ENCODE measurements at places on chromosomes 2 and 18.

GRCh38 chr2:27762951-27763906 lies 8.3 kb upstream of the MRPL33 start:
- DNase-seq, result no peak

GRCh38 chr2:105604938-105605337 lies 139.8 kb upstream of the NCK2 start:
- no peak for DNase-seq

- DNase-seq, result no peak
These were observed 19.8 kb downstream of the MAP4K4 start for GRCh38 chr2:101717071-101717845.

- no peak for DNase-seq
These were observed 5.6 kb downstream of the MYT1L start for GRCh38 chr2:2325516-2325915.

DNA sequence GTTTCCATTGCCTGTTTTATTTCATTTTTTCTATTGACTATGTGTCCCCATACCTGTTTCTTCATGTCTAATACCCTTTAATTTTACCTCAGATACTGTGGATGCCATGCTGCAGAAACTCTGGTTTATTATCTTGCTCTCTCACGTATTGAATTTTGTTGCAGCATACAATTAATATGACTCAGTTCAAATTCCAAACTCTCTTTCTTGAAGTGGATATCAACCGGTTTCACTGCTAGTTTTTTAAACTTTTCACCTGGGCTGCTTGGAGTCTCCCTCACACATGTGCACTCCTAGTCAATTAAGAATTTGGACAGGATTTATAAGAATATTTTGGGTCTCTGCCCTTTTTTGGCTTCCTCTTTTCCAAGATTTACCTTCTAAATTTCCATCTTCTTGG lies 70.6 kb upstream of the CAPN13 start:
- DNase-seq, result no peak

DNA sequence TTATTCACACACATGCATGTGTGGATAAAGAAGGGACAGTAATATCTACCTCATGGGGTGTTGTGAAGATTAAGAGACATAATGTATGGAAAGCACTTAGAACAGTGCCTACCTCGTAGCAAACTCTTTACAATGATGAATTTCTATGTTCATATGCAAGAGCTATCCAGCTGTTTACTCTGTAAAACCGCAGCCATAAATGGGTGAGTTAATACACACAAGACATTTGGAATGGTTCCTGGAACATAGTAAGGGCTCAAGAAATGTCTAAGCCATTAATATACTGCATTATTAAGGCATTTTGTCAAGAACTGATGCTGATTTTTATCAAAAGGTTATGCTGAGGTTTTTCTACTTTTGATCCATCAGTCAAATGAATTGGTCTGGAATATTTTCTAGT lies 1076.2 kb downstream of the TSN start:
- no peak for DNase-seq

GRCh38 chr2:128475427-128476211 lies 157.0 kb upstream of the HS6ST1 start:
- no peak for DNase-seq

DNA sequence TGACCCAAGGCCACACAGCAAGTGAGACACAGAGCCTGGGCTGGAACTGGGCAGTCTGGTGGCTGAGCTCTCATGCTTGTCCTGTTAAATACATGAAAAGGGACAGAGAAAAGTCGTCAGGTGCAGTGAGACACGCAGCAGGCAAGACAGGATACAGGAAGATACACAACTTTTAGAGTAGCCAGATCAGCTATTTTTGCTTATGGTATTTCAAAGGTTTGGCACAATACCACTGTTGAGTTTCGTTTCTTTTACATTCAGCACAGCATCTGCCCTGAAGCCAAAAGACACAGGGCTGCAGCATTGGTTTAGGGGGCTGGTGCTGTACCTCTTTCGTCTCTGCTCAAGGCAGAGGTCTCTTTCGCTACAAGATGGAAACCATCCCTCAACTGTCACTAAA lies 14.0 kb downstream of the FHL2 start:
- DNase-seq, result no peak

DNA sequence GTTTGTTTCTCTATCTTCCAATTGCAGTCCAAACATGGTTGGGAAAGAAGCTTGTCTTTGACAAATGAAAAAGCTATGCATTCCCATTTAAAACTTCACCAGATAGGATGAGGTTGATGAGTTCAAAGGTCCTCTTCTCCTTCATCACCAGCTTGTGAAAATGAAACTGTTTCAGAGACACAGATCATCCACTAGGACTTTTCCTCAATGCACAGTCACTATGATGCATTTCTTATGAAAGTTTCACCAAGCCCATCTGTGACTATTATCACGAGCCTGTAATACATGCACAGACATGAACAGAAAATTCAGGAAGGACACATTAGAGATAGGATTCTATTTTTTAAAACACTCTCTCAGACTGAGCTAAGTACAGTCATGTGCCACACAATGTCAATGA lies 644.4 kb downstream of the PLCL1 start:
- DNase-seq, result no peak

DNA sequence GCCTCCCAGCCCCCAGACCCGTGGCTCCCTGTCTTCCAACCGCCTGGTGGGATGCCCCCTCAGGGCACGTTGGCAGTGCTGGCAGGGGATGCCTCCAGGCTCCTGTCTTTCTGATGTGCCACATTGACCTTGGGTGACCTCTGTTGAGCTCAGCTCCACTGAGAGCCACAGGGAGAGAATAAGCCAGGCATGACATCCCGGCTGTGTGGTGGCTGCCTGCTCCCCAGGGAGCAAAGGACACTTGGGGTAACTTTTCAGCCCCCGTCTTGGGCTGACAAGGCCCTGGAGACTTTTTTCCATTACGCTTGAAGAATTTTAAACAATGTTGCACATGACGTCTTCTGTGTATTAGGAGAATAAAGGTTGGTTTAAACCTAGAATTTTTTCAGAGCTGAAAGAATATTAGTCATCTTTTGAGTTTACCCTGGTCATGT lies 246.0 kb downstream of the TSN start:
- DNase-seq, result no peak

- DNase-seq, result no peak
These were observed 653 bp upstream of the ABI2 start for GRCh38 chr2:203327582-203327900.

DNA sequence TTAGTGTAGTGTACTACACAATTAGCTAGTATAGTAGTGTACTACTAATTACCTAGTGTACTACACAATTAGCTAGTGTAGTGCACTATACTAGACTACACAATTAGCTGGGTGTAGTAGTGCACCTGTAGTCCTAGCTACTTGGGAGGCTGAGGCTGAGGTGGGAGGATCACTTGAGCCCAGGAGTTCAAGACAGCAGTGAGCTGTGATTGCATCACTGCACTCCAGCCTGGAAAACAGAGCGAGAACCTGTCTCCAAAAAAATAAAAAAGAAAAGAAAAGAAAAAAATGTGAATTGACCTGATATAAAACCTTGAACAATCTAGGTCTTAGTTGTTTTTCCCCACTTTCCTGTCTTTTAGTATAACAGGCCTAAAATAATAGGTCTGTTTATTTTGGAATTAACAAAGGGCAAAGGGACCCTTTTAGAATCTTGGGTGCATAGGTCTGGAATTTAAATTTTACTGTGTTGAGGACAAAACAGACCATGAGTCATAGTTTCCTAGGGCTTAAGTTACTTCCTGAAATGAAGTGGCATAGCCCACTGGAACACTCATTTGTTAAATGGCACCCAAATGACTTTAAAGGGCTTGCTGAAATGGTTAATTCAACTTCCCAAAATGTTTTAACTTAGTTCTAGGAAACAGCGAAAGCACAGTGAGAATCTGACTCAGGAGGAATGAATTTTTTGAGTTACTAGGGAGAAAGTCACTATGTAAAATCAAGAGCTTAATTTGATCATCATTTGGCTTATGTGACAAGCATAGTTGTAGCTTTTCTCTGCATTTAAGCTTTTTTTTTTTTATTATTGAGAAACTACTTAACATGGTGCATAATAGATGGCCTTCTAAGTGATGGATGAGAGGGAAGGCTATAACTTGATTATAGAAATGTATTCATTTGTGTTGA lies 50.7 kb upstream of the ARL5A start:
- DNase-seq, result no peak

DNA sequence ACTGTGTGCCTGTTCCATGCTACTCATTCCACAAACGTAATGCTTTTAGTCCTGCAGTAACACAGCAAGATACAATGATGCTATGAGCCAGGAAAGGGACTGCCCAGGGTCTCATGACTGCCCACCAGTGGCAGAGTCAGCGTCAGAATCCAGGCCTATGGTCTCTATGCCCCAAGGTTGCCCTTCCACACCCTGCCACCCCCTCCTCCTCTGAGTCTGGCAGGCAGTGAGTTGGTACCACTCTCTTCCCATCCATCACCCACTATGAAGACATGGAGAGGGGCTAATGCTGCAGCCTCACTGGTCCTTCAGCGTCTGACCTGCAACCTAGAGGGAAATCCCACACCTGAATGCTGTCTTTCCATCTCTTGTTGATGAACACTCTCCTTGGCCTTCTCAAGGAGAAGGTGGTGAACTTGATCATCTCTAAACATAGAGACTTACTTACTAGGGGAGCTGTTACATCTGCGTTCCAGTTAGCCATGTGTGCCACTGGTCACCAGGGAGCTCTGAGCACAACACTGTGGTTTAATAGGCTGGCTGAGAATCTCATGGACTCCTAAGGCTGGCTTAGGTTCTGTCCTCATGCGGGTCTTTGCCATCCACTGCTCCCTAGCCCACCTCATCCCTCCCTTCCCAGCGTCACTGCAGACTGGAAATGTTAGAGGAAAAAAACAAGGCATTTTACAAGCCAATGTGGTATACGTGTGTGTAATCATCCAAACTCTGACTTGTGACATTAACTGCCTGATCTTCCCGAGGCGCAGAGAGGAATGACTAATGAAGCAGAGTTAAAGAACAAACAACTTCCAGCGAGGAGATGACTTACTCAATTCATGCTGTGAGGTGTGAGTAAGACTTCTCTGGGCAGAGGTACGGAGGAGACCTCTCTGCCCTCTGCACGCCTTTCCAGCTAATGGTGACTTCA lies 28.8 kb downstream of the STEAP3 start:
- no peak for DNase-seq

- no peak for DNase-seq
These were observed 35.8 kb downstream of the SCTR start for GRCh38 chr2:119488245-119489214.

- no peak for DNase-seq
These were observed 297.0 kb upstream of the PKDCC start for GRCh38 chr2:41750829-41751228.

DNA sequence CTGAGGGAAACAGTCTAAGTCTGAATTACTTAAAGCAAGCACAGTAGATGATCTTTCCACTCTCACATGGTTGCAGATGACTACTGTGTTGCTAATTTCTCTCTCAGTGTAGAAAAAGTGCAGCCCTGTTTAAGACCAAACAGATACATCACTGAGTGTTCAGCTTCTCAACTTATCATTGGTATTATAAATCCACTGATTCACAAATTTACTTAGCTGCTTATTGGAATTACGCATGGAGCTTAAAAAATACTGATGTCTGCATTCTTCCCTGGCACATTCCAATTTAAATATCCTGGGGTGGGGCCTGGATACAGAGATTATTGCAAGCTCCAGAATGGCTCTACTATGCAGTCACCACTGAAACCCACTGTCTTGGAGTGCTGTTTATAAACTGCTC lies 411.2 kb downstream of the RND3 start:
- no peak for DNase-seq

GRCh38 chr2:159298967-159299366 lies 12.5 kb upstream of the WDSUB1 start:
- no peak for DNase-seq

GRCh38 chr2:170218456-170218855 lies 40.5 kb downstream of the MYO3B start:
- DNase-seq, result no peak

DNA sequence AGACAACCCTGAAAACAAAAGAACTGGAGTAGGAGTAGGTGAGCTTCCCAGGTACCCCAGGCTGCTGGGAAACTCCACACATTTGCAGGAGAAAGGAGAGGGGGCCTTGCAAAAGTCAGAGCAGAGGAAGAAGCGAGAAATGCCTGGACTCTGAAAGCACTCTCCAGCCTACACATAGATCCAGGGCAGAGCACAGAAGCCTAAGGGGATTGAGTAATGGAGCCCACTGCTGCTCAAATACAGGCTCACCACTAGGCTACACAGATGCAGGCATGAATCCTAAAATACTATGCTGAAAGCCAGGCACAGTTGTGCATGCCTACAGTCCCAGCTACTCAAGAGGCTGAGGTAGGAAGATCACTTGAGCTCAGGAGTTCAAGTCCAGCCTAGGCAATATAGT lies 33.4 kb downstream of the OSBPL1A start:
- no peak for DNase-seq

GRCh38 chr2:62593825-62594224 lies 87.8 kb upstream of the TMEM17 start:
- no peak for DNase-seq

GRCh38 chr2:120526997-120527945 lies 181.3 kb downstream of the INHBB start:
- no peak for DNase-seq

- DNase-seq, result no peak
These were observed 83.1 kb downstream of the COL3A1 start for GRCh38 chr2:189057316-189057715.

DNA sequence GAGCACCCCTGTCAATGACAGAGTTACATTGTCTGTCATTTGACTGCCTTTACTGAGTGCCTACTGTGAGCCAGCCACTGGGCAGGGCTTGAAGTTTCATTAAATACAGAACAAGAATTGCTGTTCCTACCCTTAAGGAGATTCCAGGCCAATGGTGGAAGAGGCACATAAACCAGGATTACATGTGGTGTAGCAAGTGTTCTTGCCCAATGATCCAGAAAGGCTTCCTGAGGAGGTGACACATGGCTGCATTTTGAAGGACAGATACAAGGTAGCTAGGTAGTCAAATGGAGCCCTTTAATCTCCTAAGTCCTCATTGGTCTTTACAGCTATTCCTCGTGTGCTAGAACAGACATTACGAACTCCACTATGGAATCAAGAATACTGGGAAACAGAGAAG lies 312.7 kb downstream of the ETAA1 start:
- no peak for DNase-seq

DNA sequence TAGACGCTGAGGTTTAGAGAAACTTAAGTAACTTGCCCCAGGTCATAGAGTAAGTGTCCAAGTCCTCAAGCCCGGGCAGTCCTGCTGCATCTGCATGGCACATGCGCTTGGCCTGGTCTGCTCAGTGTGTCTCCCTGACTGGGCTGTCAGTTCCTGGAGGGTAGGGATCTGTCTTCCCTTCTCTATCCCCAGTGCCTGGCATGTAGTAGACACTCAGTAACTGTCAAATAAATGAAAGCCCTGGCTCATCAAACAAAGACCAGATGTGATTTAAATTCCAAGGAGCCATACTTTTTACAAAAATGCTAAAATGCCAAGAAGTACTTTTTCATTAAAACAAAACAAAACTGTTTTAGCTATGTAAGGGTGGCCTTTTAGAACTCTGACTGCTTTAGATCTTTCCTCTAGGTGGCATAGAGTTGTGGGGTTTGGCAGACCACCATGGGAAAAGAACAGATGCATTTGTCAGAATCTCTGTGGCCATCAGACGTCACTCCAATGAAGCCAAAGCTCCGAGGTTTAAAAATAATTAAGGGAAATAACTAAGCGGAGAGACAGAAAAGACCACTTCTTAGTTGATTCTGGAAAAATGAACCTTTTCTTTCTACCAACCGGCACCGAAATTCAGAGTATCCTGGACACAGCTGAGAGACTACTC lies 34.0 kb downstream of the EPAS1 start:
- DNase-seq, result no peak

GRCh38 chr2:131058214-131058843 lies 34.9 kb downstream of the FAM168B start:
- DNase-seq, result no peak

- DNase-seq, result no peak
These were observed 23.7 kb upstream of the HDAC4 start for GRCh38 chr2:239424337-239425045.

GRCh38 chr18:62490967-62491695 lies 31.7 kb upstream of the ZCCHC2 start:
- no peak for DNase-seq

All from effector memory CD4-positive, alpha-beta T cell (primary cell).